Activated gamma-delta T cell (primary cell): ENCODE measurements at places on chromosomes 13 and 19.

- no peak for DNase-seq
These were observed 345.8 kb downstream of the TEX29 start for GRCh38 chr13:111666164-111666776.

GRCh38 chr13:114161644-114162532 lies 17.2 kb upstream of the CFAP97D2 start:
- no peak for DNase-seq

DNA sequence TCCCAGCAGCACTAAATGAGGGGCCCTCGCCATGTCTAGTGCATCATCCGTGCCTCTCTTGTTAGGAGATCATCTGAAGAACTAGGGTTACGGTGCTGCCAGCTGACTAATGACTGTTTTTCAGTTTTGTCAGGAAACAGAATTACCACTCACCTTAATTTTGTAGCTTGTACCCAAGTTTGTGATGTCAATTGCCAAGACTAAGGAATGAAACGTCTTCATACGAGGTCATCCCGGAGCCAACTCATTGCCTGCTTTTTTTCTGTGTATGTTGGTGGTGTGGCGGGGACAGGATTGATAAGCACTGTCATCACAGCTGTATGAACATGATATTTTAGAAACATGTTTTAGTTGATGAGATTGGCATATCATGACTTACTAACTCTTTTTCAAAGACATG lies 100.6 kb downstream of the TNFRSF19 start:
- DNase-seq: no peak

DNA sequence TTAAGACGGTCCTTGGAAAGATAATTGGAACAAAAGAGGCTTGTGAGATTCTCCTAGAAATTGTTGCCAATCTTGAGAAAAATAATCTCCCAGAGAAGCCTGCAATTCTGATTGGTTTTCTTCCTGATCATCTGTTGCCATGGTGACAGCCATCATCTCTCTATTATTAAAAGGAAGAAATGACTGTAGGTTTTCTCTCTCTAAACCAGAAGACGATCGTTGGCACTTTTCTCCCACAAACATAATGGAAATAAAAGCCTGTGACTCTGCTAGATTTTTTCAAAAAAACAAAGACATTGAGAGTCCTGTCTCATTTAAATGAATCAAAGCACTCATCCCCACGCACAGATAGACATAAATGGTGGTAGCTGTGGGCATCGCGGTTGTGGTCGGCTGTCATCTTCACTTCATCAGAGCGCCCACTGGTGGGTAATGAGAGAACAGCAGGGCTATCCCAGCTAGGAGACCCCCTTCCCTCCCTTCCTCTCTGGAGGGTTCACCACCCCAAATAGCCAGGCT lies 21.7 kb upstream of the CALM3 start:
- DNase-seq: no peak

DNA sequence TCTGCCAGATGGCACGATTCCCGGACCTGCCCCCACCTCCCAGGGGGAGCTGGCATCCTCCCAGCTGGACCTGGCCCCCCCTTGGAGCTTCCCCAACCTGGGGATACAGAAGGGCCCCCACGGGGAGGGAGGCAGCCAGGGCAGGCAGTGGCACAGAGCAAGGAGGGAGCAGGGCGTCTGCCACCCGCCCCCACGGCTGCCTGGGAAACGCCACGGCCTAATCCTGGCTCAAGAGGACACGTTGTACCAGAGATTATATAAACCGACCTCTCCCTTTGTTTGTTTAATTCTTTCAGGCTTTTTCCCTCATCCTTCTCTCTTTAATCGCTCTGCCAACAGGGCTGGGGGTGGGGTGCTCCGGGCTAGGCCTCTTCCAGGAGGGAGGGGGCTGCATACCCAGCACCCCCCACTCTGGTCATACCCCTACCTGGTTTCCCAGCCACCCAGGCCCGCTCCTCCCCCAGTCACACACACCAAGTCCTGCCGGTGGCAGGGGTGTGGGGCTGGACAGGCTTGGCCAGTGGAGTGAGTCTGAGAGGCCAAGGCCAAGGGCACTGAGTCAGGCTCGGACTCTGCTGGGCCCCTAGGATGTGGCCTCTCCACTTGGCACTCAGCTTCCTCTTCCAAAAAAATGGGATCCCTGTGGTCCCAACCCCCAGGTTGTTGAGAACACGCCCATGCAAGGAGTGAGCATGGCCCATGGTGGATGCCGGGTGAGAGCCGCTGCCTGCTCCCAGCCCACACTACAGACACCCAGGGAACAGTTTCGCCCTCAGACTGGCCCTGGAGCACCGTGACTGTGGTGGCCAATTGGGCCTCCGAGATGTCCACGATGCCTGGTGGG lies 29.5 kb upstream of the NFIC start:
- no peak for DNase-seq

DNA sequence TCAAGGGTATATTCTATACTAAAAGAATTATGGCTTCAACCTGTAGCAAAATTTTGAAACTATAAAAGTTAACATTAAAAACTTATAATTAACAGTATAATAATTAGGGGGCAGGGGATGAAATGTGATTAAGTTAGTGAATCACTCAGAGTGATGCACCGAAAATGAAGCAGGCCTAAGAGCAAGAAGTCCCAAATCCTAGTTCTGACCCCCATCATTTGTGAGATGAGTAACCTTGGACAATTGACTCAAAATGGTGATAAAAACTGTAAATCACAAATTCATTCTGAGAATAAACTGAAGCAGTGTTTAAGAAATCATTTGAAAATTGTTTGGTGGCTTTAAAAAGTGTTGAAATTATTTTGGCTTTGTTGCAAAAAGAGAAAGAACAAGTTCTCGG lies 56.8 kb downstream of the KLF12 start:
- DNase-seq: no peak

DNA sequence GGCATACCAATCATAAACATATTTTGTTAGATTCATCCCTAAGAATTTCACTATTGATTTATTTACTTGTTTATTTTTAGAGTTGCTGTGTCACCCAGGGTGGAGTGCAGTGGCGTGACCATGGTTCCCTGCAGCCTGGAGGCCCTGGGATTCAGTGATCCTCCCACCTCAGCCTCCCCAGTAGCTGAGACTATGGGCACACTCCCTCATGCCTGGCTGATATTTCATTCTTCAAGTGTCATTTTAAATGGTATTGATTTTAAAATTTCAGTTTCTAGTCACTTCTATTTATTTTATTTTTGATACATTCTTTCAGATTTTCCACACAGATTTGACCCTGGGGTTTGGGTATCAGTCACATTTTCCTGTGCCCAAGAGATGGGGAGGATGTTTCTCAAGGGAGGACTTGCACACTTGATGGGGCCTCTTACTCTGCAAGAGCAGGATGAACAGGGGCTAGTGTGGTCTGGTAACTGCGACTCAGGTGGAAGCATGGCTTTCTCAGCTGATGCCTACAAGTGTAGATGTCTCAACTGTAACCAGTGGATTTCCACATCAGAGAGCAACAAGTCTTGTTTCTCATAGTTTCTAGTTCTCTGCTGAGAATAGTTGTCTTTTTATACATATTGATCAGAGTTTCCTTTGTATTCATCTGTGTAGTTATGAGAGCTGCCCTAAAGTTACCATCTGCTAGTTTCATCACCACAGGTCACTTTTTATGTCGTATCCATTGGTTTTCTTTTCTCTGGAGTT lies 40.2 kb downstream of the CCNE1 start:
- DNase-seq: no peak

- DNase-seq: no peak
These were observed 36.2 kb upstream of the LRCH1 start for GRCh38 chr13:46516599-46517338.

DNA sequence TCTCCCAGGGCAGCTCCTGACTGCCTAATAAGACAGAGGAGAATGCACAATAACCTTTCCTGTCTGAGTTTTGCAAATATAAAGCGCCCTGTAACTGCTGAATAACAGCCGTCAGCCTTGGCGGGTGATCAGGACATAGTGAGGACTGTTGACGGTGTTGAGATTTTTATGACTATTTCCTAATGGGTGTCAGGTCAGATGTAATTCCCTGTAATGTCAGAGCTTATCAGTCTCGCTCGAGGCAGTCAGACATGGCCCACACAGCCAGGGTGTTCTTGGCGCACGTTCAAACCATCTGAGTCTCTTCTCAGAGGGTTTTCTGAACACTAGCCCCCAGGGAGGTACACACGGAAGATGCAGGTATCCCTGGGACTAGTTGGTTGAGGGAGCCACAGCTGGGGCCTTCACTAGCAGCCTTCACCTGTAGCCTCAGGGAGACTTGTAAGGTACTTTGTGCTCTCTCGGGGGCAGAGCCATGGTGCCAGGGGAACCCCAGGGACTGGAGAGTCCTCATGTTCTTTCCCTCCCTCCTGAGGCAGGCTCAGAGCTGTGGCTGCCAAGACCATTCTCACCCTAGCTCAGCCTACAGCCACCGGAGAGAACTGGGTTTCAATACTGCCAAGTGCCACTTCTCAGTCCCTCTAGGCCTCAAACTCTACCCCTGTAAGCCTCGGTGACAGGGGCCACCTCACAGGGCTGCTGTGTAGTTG lies 213.1 kb downstream of the UQCRFS1 start:
- DNase-seq: no peak

DNA sequence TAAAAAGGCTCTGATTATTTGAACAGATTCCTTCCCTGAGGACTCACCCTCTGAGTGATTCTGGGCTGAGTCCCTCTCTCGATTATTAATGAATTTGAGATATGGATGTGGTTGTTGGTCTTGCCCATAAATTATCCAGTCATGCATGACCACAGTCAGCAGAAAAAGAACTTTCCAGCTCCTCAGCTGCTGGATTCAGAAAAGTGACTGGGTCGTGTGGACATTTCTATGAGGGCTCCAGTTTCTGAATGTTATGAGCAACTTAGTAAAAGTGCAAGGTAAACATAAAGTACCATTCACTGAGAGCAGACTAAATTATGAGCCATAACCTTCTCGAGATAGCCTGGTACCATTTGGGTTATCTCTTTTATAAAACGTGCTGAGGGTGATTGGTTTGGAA lies 100.1 kb upstream of the CLDN10 start:
- DNase-seq: no peak

- no peak for DNase-seq
These were observed 53.7 kb downstream of the RAB20 start for GRCh38 chr13:110507678-110508381.

DNA sequence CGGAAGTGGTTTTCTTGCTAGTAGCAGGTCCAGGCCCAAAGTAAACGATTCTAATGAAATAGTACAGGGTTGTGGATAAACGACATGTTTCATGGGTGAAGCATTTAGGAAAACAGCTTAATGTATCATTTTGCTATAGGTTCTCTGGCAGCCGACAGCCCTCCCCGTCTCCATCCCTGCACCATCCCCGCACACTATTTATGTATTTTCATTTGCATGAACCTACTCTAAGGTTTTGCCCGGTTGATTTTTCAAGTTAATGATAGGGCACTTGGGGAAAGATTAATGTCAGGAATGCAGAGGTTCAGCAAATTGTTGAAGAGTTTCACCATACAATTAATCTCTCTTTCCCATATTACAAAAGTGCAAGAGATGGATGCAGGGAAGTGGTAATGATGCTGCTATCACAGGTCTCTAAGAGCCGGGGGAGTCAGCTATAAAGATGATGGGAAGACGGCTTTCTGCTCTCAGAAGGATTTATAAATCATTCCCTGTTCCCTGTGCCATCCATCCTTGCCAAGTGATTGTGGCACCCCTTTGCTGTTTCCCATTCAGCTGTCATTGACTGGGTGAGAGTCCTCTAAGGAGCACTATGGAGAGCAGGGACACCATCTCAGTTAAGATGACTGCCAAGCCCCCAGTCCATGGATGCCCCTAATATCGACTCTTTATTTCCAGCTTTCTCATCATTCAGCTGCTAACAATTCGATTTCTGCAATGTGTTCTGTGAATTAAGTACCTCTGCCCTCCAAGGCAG lies 186.3 kb downstream of the IRS2 start:
- no peak for DNase-seq

DNA sequence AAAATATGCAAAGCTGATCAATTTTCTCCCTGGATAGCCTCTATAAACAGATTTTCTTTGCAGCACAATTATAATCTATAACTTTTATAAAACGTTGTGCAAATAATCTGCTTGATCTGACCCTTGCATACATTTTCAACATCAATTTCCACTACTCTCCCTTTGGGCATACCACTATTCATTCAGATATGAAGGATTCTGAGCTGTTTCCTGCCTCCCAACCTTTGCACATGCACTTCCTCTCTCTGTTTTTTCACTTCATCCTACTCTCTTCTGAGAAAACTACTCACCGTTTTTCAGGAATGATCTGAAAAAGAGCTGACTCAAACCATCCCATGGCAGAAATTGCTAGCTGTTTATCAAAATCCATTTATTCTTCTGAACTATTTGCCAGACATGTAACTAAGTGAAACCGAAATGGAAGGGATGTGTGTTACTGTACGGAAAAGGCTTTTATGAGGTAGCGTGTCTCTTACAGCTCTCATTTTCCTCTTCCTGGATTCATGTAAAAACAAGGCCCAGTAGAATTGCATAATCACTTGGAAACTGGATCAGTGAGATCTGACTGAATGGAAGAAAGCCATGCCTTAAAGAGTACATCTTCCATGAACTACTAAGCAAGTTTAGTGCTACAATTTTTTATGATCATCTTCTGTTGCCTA lies 1447.3 kb upstream of the MIR17HG start:
- DNase-seq: no peak

DNA sequence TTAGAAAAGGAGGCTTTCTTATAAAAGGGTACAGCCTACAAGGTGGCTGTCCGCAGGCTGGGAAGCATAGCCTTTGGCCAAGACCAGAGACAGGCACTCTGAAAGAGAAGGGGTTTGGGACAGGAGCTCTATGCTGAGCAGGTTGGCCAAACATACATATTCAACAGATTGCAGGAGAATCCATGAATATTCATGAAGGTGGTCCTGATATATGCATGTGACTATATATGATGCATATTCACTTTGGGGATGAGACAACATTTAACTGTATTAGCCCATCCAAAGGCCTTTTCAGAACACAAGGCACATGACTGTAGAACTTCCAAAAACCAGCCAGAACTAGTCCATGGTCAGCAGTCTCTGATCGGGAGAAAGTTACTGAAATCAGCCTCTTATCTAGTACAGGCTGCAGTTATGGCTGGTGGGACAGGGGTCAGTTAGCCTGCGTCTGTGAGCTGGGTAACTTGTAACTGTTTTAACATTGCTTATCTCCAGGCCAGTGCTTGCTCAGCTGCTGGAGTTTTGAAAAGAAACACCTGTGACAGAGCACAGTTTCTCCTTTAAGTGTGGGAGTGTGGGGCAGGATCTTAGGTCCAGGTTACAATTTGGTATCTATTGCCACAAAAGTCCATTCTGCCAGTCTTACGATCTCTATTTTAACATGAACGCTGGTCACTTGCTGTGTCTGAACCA lies 924.2 kb downstream of the UQCRFS1 start:
- no peak for DNase-seq

DNA sequence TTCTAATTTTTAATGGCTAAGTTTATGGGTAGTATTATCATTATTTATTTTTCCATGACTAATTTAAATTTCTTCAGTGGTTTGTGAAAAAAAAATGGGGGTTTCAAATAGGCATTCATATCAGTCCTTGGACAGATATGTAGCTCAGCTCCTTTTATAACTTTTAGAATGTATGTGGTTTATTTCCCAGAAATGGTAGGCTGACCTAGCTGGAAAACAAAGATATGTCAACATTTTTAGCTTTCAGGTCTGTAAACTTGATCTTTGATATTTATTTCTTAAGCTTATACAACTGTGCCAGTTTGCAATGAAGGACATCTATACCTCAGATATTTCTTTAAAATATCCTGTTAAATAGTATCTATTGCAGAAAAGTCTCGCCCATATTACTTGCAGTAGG lies 1815.5 kb downstream of the SLITRK5 start:
- DNase-seq: no peak

- no peak for DNase-seq
These were observed 98.4 kb upstream of the RAP2A start for GRCh38 chr13:97335488-97336134.

- DNase-seq: no peak
These were observed 117.0 kb upstream of the SOX21 start for GRCh38 chr13:94829185-94829836.
